ENCODE measurements at places on chromosomes 2 and 18.

- no peak for DNase-seq
Observed at GRCh38 chr2:43400508-43400907, 174.1 kb upstream of the ZFP36L2 start.

DNA sequence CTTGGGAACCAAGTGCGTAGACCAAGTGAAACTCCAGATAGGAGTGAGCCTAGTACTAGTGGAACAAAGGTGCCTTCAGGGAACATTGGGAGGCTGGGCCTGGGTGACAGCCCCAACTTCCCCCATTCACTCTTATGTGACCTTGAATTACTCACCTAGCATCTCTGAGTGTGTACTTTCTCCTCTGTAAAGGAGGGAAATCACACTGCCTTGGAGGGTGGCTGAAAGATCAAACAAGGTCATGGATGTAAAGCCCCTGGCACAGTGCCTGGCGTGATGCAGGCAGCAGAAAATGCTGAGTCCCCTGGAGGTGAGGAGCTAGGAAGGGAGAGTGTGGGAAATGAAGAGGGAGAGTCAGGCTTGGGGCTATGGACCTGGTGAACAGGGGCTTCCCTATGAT, 45.9 kb downstream of the MARCO start:
- no peak for DNase-seq

DNA sequence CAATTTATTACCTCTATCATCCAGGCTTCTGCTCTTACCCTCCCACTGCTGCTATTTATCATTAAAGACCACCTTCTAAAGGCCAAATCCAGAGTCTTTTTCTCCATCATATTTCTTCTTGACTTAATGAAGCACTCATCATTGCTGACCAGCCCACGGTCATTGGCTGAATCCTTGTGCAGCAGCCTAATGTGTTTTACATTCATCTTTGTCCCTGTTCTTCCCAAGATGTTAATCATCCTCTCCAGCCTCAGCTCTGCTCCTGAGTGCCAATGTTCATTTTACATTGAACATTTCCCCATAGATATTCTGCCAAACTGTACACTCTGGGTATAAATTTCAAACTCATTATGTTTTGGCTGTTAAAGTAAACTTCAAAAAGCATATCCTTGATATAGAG, 373.6 kb downstream of the NUP35 start:
- no peak for DNase-seq

- no peak for DNase-seq
Observed at GRCh38 chr2:149192427-149192826, 138.0 kb upstream of the LYPD6 start.

DNA sequence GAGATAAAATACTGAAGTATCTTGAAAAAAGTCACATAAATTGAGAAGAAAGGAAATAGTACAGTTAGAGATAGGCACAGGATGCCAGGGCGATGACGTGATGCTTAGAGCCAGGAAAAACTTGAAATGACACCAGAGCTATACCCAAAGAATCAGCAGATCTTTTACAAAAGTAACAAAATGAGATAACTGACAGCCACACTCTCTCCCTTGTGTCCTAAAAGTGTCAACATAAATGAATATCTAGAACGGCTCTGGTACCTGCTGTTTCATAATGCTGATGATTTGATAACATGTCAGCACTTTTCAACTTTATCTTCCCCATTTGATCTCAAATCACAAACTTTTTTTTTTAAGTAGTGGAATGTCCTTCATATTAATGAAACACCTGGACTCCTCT, 45.6 kb upstream of the ZC3H15 start:
- DNase-seq, result no peak

- DNase-seq, result no peak
Observed at GRCh38 chr2:195447323-195447975, 209.6 kb upstream of the SLC39A10 start.

- DNase-seq, result no peak
Observed at GRCh38 chr2:218370410-218371063, 11.5 kb upstream of the SLC11A1 start.

DNA sequence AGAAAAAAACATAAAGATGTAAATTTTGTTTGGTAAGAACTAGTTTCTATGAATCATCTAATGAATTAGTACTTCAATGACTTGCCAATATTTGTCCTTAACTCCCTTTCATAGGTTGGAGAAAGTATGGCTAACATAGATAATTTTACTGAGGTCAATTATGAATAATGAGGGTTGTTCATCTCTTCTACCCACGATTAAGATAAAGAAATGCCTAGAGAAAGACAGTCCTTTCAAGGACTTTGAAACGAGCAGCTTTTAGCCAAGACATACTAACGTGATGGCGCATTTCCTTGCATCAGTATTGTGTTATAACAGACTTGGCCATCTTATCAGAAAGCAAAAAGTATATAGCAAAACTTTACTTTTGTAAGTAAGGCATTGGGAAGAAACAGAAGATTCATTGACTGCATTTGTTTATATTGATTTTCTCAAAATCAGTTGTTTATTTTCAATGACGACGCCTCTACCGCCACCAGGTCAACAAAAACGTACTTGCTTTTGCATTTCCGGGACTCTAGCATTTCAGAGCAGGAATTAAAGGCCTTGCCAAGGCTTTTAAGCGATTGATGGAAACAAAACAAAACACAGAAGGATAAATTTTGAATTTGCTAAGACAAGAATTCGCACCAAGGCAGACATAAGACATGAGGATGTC, 961 bp downstream of the RBM43 start:
- DNase-seq, result no peak

DNA sequence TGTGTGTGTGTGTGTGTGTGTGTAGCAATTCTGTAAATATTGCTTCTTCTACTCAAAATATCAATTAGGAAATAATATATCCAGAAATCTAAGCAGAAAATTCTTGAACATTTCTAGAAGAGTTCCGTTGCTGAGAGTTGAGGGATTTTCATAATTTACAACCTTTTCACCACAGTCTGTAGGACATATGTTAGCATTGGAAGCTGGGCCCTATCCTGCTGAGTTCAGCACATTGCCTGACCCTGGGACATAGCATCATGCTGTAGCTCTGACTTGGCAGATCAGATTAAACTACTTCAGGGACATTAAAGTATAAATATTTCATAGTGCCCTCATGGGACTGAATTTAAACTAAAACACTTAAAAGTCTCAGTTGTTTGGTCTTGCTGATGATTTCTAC, 129.2 kb upstream of the KCNH7 start:
- no peak for DNase-seq

- DNase-seq, result no peak
Observed at GRCh38 chr2:121284463-121285449, at the start of gene TFCP2L1. Gene TFCP2L1 (minus strand): TSS chr2:121285202. CDS start chr2:121285109, 93 bp downstream.

- no peak for DNase-seq
Observed at GRCh38 chr2:29455200-29455860, 340.1 kb downstream of the CLIP4 start.

DNA sequence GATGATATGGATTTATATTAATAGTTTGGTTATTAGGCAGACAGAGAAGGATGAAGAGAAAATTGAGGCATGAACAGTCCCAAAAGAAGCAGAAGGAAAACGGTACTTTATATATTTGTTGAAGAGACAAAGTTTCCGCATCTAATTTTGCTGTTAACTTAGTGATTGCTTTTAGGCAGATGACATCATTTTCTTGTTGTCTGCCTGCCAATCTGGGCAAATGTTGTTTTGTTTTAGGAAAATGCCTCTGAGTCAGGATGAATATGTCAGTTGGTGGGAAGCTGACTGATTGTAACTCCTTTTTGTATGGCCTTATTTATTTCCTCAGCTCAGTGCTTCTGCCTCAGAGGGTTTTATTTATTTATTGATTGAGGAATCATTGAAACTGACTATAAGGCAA, 52.5 kb upstream of the CAVIN2 start:
- DNase-seq, result no peak

DNA sequence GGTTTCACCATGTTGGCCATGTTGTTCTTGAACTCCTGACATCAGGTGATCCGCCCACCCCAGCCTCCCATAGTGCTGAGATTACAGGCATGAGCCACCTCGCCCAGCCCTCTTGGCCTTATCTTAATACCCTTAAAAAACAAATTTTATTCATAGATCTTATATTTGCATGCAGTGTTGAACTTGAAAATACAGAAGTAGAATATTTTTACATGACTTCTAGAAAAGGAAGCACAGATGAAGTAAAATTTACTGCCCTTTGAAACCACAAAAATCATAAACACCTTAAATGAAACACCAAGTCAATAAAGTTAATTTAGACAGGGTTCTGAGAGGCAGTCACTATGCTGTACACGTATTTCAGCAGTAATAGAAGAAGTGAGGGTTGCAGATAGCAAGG, 145.7 kb downstream of the CERS6 start:
- no peak for DNase-seq

GRCh38 chr18:23970161-23971096, 44.1 kb upstream of the TTC39C start:
- DNase-seq, result peak; percentile 21

GRCh38 chr2:98940102-98940501, 4.1 kb upstream of the CRACDL start:
- DNase-seq, result no peak

- no peak for DNase-seq
Observed at GRCh38 chr2:19580264-19580663, 221.8 kb upstream of the OSR1 start.

DNA sequence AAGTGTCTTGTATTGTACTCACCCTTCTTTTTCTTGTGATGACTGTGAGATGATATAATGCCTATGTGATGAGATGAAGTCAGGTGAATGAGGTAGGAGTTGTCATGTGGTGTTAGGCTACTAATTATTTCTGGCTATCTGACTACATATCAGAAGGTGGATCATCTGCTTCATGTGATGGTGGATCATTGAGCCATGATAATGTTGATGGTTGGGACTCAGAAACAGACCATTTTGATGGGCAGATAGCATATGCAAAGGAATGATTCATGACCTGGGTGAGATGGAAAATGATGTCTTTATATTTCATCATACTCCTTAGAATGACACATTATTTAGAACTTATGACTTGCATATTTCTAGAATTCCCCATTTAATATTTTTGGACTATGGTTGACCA, 19.5 kb downstream of the ANKRD30B start:
- DNase-seq, result no peak

- DNase-seq, result no peak
Observed at GRCh38 chr2:71789556-71790204, 336.3 kb downstream of the DYSF start.

DNA sequence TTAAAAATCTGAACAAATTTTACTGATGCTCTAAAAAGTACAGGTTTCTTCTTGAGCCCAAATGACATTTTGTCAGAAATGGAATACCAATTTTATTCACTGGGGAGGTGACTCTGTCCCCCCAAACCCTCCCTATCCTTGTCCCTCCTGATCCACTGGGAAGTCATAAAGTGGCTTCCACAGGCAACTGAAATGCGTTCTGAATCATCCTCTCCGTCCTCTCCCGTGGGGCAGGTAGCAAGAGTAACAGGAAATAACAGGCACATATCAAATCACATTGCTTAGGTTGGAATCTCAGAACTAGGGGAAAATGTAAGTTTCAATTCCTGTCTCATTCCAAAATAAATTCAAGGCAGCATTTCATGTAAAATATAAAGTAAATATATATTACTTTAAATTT, 44.5 kb downstream of the MYL12B start:
- no peak for DNase-seq

- no peak for DNase-seq
Observed at GRCh38 chr2:31233231-31233630, 721 bp upstream of the EHD3 start.

DNA sequence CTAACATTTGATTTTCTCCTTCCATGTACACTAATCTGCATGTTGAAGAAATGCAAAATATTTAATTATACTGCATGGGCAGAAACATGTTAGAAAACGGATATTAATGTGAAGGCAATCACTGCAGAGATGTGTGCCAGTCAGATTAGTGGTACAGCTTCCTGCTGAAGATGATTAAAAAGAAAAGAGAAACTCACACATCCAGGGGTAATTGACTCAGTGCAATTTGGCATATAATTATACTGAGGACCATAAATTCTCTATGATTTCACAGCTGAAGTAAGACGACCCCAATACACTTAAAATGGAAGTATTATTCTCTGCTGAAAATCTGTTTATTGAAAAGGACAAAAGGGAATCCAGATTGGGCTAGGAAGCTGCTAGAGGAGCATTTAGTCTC, 243.4 kb downstream of the TGIF1 start:
- no peak for DNase-seq

GRCh38 chr2:109162999-109163398, 34.0 kb downstream of the SH3RF3 start:
- no peak for DNase-seq

- no peak for DNase-seq
Observed at GRCh38 chr2:5479265-5479928, 212.8 kb upstream of the SOX11 start.

All from stimulated activated CD4-positive, alpha-beta T cell treated with anti-CD3 and anti-CD28 coated beads, Interleukin-4, amount 100 ng/mL, for 1 hour (primary cell).